Adipocyte (in vitro differentiated cells): ENCODE measurements at places on chromosomes 3 and 15.

DNA sequence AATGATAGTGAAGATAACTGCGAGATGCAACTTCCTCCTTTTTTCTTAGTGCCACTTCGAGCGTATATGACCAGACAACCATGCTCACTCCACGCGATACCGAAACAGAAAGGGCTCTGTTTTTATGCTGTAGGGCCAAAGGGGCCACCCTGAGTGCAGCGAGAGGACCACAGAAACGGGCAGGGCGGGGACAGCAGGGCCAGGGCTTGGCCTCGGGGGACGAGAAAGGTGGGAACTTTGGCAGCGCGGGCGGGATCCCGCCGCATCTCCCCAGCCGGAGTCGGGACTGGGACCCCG lies 483 bp downstream of the VPS13C start:
- peak; percentile 73 for DNase-seq

DNA sequence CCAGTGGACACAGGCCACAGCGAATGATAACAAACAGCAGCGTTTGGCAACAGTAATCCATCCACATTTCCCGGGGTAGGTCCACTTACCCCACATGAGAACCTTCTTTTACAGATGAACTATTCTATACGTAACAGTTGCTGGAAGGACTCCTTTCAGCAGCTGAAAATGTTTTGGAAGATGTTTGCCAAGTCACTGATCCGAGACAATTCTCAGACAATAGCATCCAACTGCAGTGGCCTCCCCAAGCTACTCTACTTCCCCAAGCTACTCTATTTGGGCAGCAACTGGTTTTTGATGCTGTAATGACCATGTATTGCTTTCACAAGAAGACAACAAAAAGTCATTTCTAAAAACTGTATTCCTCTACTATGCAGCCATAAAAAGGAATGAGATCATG lies 87.5 kb downstream of the ADAMTS17 start:
- no peak for DNase-seq

- DNase-seq, result peak; percentile 71
Measured at GRCh38 chr3:98901119-98901391, 440 bp downstream of the DCBLD2 start.

DNA sequence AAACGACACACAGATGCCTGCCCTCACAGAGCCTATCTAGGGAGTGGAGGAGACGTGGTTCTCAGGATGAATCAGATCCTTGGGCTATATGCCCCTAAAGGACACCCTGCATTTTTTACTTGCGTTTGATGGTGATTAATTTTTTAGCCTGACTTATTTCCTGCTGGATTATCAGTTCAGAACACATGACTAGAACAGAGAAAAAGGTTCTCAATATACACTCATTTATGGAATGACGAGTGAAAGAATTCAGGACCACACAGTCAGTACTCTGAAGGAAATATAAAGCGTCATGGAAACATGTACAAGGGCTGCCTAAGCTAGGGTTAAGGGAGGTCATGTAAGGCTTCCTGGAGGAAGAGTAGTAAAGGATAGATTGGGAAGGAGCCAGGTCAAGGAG lies 121.8 kb downstream of the SSR3 start:
- DNase-seq, result no peak

DNA sequence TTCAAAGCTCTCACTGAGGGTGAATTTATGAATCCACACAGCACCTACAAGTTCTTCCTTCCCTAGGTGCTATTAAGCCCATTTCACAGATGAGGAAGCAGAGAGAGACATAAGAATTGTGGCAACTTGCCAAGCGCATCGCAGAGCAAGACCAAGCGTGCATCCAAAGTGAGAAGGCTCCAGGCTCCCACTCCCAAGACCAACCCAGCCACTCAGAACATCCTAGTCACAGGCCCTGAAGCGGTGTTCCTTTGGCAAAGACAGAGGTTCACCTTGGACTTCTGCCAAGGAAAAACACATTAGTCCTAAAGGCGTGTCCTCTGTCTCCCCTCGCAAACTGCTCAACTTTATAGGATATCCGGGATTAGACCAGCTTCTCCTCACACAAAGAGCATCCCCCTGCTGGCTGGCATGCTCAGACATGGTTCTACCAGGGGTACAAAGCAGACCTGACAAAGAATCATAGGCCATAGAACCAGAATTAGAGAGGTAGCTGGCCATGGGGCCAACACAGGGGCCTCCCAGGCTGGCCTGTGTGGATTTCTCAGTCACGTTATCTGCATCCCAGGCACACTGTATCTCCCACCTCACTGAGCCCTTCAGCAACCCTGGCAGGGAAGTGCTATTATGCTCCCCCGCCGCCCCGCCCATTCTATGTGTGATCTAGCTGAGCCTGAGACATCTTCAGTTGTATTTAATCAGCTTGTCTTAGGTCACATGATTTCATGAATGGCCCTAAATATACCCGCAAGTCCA lies 160.2 kb downstream of the FOXP1 start:
- no peak for DNase-seq
